Stimulated activated CD8-positive, alpha-beta memory T cell treated with anti-CD3 and anti-CD28 coated beads, Interleukin-12 subunit alpha, Interleukin-12 subunit beta, amount 100 ng/mL, for 1 hour (primary cell): ENCODE measurements at places on chromosomes 1 and 21.

- no peak for DNase-seq
Observed at GRCh38 chr21:24955275-24955961, 651.9 kb downstream of the MRPL39 start.

DNA sequence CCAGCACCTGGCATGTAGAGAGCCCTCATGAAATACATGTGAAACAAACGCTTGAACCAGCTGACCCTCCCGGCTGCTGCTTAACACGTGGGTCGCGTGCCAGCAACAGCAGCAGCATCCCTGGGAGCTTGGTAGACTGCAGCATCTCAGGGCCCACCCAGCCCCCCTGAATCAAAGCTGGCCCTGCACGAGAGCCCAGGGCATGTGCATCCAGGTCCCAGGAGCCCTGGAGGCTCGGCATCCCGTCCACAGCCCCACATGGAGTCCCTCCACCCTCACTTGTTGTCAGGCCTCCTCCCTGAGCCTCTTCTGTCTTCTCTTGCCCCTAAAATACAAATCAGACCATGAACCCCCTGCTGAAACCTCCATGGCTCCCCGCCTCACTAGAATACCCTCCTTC is 123.1 kb downstream of the MATN1 start:
- DNase-seq: no peak

- no peak for DNase-seq
Observed at GRCh38 chr21:18298228-18298627, 53.6 kb downstream of the CHODL start.

GRCh38 chr1:39866767-39867166 is 16.5 kb downstream of the TRIT1 start:
- no peak for DNase-seq

GRCh38 chr21:37711286-37711829 is 204.9 kb downstream of the KCNJ6 start:
- no peak for DNase-seq

DNA sequence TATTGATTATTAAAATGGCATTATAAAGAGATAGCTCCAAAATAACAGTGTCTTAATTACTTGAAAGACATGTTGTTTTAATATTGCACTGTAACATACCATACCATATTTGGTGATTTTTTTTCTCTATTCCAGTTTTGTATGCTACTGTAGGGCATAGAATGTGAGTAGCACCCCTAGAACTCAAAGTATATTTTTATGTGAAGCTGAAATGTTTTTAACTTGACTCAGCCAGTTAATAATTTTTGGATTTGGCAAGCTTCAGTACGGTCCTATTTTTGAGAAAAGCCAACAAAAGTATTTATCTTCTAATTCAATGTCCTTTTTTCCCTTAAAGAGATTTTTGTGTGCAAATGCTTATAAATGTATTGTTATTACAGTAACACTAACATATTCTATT is 593.8 kb downstream of the USP25 start:
- no peak for DNase-seq

DNA sequence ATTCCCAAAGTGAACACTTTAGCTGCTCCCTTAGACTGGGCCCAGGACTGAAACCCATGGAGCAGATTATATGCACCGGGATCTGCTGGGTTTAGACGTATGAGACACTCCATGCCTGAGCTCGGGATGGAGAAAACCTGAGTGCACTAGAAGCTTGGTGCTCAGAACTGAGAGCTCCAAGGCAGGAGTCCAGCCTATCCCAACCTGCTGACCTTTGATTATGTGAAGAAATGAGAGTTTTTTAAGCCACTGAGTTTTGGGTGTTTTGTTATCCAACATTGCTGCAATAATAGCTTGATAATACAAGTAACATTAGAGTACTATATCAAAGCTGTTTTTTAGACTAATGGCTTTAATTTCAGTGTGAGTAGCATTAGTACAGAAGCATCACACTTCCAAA is 131.5 kb upstream of the KCNK1 start:
- no peak for DNase-seq

GRCh38 chr1:204167730-204168129 is 1.6 kb upstream of the REN start:
- no peak for DNase-seq

DNA sequence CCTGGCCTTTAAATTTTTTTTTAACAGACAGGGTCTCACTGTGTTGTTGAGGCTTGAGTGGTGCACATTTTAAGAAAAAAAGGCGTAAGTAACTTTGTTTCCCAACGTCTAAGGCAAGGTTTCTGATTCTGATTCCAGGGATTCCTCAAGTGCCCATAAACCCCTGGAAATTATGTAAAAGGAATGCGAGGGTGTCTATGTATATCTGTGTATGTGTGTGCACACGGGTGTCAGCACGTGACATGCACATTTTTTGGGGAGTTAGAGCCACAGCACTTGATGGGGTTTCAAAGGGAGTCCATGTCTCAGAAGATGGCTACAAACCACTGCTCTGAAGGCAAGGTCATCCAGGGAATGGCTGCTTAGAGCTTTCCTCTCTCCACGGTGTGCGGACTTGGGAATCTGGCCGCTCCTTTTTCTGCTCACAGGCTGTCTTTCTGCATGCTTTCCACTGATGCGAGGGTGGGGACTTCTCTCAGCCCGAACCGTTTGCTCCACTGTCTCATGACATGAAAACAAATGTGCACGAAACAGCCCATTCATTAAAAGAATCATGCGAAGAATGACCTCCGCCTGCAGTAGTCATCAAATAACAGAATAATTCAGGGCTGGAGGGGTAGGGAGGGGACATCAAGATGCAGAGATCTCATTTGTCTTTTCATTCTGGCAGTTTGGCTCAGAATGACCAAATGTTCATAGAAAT is 18.7 kb upstream of the RERE start:
- DNase-seq: no peak

GRCh38 chr1:247335882-247336281 is 4.2 kb upstream of the ZNF496 start:
- no peak for DNase-seq

DNA sequence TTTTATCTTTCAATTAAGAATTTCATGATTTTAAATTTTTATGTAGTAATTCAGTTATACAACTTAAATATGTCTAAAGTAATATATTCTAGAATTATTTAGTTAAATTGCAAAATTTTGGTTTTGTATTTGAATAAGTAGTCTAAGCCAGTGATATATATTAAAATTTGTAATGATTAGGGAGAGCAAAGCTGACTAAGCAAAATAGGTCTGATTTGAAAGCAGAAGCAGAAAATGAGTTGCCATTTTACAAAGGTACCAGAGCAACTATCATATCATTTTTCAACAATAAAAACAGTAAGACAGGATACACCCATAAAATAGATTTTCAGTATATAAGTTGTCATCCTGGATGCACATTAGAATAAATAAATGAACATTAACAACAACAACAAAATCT is 177.9 kb downstream of the COP1 start:
- DNase-seq: no peak

DNA sequence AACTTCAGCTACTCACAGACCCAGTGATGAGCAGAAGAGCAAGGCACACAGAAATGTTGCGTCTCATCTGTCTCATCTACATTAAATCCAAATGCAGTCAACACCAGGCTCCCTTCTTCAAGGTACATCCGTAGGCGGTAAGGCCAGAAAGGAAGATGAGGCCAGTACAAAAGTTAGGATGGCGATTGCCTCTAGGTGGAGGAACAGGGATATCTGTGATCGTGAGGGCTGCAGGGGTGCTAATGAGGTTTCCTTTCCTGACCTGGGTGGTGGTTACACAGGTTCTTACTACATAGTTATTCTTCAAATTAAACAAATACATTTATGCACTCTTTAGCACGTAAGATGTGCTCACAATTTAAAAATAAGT is 1.4 kb upstream of the MYBPH start:
- no peak for DNase-seq

- DNase-seq: no peak
Observed at GRCh38 chr1:8493916-8494540, 176.1 kb downstream of the SLC45A1 start.

- no peak for DNase-seq
Observed at GRCh38 chr21:29085106-29085752, 11.8 kb upstream of the CCT8 start.

GRCh38 chr1:155938220-155938627 is 3.2 kb upstream of the RXFP4 start:
- no peak for DNase-seq

GRCh38 chr21:42436914-42437313 is 33.2 kb downstream of the UBASH3A start:
- DNase-seq: no peak

GRCh38 chr1:215665215-215665614 is 98.1 kb downstream of the KCTD3 start:
- DNase-seq: no peak

- DNase-seq: peak; percentile 24
Observed at GRCh38 chr21:42220138-42220701, 1.3 kb downstream of the ABCG1 start.

- DNase-seq: no peak
Observed at GRCh38 chr1:28281608-28282425, 22.5 kb downstream of the SESN2 start.

GRCh38 chr1:228721407-228721806 is 13.9 kb upstream of the RHOU start:
- no peak for DNase-seq
